Fibroblast of skin of left quadriceps (primary cell): ENCODE measurements at places on chromosomes 2 and 18.

- DNase-seq: no peak
These were observed 33.2 kb downstream of the CDH2 start for GRCh38 chr18:28143725-28144124.

GRCh38 chr2:217065012-217065290 is 205.1 kb upstream of the TNP1 start:
- DNase-seq: no peak

GRCh38 chr2:143237146-143237777 is 108.0 kb downstream of the ARHGAP15 start:
- DNase-seq: no peak

- peak; percentile 63 for DNase-seq
These were observed 32.6 kb upstream of the PPP3R1 start for GRCh38 chr2:68284896-68285295.

DNA sequence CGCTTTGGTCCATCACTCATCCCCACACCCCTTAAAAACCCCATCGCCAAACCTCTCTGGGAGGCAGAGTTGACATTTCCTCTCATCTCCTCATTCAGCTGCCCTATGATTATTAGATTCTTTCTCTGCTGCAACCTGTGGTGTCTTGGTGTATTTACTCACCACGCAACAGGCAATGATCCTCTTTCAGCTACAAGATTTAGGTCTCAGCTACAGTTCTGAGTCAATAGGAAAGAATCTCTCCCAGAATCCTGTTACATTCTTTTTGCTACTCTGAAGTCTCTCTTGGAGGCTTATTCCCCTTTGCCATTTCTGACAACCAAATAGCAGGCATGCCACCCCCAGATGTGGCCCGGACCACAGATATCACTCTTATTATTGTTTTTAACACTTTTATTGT is 468.3 kb upstream of the GYPC start:
- DNase-seq: no peak

- DNase-seq: no peak
These were observed 41.8 kb upstream of the GRB14 start for GRCh38 chr2:164662868-164663631.

GRCh38 chr2:45636008-45636407 is 15.5 kb upstream of the PRKCE start:
- DNase-seq: no peak

GRCh38 chr2:31239593-31240177 is 5.7 kb downstream of the EHD3 start:
- no peak for DNase-seq

GRCh38 chr2:46615986-46616485 is 136.7 kb downstream of the TMEM247 start:
- DNase-seq: no peak

DNA sequence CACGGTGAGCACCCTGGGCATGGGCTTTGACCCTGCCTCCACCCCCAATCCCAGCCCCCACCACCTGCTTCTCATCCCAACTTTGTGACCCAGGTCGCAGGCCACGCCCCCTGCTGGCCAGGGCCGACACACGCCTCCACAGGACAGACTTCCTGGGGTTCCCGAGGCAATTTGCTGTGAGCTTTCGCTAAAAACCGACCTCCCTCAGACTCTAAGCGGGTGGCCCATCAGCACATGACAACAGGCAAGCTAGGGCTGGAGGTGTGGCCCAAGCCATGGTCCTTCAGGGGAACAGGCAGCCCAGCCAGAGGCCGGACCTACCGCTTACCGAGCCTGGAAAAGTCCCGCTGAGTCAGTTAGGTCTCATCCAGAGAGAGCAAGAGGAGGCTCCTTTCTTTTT is 31.9 kb downstream of the C1QL2 start:
- DNase-seq: no peak

DNA sequence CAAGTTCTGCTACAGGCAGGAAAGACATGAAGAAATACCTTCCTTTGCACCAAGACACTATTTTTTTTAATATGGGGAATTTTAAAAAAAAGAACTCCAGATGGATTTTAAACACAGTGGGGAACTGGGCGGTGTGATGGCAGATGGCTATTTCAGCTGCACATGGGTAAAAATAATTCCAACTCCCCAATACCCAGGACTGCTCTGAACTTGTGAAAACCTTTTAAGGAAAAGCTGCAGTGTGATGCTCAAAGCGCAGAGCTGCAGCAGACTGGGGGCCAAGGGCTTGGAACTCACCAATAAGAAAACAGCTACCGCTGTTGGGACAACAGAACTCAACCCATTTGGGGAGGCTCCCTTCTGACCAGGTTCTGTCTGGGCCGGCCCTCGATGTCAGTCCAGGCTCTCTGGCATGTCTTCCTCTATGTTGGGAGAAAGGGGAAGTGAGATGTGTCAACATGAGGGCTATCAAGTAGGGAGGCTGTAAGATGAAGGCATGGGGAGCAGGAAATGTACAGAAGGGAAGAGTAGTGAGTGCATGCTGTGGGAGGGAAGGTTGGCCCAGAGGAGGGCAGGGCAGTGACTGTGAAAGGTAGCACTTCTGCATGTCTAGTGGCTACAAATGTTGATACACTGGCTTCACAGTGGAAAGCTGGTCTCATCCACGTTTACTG is 64.0 kb upstream of the SLC14A2 start:
- no peak for DNase-seq

- DNase-seq: no peak
These were observed 242.6 kb downstream of the PHLPP1 start for GRCh38 chr18:62957885-62958472.

- DNase-seq: no peak
These were observed 106.9 kb upstream of the PPP1CB start for GRCh38 chr2:28644760-28645159.

GRCh38 chr2:171579481-171579880 is 57.2 kb downstream of the CYBRD1 start:
- no peak for DNase-seq

DNA sequence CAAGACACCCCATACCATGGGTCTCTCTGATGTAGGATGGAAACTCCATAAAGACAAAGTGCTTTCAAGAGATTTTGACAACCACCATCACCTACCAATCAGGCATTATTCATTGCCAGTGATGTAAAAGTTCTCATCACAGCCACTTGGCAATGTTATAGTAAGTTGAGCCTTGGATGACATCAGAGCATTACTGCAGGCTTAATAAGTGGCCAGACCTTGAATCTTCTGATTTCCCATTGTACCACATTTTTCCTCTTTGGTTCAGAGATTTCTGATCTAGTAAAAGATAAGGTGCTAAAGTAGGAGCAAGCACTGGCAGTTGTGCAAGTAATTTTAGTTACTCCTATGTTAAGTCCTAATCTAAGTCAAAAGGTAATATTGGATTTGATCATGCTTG is 36.5 kb downstream of the OSR1 start:
- no peak for DNase-seq

DNA sequence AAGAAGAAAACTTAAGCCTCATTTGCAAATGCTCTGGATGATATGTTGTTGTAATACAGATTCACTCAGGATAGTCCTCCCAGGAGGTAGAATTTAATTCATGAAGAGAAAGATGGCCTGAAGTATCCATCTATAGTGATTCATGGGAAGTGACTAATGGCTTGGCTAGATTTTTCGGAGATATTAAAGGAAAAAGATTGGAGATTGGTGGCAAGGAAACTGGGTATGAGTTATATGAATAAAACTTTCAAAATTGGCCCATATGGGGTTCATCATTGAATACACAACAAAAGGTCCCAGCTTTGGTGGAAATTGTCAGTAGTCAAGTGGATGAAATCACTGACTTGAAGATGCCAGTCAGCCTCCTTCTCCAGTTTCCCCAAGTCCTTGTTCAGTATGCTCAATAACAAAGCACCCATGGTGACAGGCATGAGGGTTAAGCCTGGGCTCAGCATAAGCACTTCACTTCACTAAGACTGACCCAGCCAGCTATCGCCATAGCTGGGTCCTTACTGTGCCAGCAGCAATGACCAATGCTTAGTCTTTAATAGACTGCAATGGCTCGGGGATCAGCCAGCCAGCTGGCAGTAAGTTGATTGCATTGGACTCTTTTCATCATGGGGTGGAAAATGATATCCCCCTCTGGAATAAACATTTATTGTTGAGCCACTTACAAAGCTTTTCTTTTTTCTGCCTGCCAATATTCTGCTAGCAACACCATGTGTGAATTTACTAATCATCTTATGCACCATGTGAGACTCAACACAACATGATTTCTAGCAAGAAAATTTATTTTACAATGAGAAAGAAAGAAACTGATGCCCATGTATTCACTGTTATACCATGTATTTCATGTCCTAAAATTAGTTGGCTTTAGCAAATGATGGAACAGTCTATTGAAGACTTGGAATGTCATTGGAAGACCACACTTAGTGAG is 176.6 kb upstream of the TACR1 start:
- DNase-seq: peak; percentile 10

- no peak for DNase-seq
These were observed 101.4 kb downstream of the ARHGAP28 start for GRCh38 chr18:6830916-6831315.

DNA sequence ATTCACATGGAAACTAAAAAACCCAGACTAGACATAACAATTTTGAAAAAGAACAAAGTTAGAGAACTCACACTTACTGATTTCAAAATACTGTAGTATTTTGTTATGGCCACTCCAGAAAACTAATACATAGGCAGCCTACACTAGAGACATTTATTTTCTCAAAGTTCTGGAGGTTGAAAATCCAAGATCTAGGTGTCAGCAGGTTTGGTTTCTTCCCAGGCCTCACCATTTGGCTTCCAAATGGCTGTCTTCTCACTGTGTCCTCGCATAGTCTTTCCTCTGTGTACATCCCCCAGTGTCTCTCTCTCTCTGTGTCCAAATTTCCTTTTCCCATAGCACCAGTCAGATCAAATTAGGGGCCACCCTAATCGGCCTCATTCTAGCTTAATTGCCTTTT is 95.0 kb downstream of the NR4A2 start:
- no peak for DNase-seq

DNA sequence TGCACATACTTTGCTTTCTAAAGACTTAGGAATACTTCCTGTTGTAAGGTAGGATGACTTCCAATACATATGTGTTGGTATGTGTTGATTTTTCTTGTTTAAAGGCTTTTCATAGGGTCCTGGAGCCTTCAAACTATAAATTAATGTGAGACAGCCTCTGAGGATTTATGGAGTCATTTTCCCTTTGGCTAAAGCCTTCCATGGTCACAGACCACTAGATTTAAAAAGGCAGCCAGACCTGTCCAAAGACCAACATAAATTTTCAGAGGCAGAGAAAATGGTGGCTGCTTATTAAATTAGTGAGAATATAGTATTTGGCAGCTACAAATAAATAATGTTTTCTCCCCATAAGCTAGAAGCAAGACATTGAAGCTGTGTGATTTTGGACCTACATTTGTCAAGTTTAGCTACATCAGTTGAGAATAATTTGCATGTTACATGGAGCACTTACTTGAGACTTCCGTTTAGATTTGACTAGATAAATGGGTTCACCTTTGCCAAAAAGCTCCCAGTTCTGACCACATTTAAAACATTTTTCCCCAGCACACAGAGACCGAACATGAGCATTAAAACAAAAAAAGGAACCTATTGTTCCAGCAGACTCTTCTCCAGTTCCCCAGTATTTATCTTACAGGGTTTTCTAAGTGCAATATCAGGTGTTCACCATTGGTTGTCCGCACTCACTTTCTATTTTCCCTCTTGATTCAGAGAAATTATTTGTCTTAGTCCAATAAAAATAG is 402.9 kb downstream of the PARD3B start:
- no peak for DNase-seq

- no peak for DNase-seq
These were observed 156.6 kb downstream of the ESCO1 start for GRCh38 chr18:21443776-21444464.

GRCh38 chr18:79118797-79119196 is 49.6 kb downstream of the ATP9B start:
- DNase-seq: no peak

DNA sequence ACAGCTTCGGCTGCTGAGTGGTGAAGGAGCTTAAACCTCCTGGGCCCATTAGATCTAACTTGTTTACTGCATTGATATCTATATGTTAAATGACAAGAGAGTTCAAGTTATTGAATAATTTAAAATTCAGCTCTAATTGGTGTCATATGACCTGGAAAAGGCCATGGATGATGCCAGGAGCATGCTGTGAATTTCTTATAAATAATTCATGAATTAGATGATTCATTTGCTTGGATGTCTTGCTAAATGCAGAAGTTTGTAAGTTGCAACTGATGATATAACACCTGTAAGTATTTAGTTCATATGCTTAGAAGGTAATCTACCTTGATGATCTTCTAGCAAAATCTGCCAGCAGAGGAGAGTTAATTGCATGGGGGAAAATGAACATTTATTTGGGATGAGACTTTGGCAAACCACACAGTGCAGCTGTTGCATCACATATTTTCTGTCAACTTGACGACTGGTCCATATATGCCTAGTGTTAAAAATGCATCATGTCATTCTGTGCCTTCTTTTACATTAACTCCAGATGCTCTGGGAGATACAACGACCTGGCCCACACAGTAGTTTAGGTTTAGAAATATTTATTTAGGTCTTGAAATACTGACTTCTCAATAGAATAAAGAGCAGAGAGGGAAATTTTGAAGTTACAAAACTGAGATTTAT is 226.3 kb downstream of the KIAA1328 start:
- DNase-seq: no peak

DNA sequence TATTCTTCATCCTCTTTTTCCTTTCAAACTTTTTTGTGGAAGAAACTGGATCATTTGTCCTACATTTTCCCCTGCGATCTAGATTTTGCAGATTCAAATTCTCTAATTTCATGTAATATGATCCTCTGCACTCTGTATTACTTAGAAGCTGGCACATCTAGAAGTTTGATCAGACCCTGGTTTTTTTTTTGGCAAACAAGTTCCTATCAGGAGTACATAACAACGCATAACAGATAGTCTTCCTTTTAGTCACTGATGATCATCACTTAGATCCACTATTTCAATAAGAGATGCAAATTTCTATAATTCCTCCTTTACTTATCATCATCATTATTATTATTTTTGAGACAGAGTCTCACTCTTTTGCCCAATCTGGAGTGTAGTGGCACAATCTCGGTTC is 117.1 kb downstream of the CDH2 start:
- no peak for DNase-seq

DNA sequence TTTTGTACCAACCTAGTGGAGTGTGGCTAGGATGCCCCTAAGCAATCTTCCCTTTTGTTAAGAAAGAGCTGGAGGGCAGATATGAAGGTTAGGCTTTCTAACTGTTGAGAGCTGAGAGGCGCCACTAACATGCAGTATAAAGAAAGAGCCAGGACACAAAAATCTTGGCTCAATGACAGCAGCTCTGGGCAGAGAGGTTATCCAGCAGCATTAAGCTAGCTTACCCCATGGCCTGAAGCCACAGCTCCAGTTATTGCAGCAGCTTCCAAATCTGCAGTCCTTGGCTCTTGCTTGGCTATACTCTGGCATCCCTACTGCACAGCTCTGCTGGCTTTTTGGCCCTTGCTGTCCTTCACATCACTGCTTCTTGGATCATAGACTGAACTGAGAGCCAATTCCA is 213.4 kb downstream of the GPD2 start:
- DNase-seq: no peak

DNA sequence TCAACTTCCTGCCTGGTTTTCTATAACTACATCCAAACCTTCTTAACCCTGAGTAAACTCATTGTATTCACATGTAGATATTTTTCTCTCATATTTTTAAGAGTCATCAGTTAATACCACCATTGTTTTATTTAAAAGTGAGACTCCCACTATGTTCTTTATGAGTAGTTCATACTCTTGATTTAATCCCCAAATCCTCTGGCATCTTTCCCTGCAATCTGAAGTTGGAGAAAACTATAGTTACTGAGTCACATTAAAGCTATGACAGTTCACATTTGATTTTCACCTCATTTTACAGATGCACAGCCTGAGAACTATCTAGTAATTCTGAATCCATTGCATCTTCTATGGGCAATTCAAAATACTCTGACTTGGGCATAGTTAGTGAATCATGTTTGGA is 1358.7 kb upstream of the NRXN1 start:
- DNase-seq: peak; percentile 13
